Stimulated activated naive CD4-positive, alpha-beta T cell treated with Interleukin-2 at 50 U/mL for 16 hours (primary cell): ENCODE measurements at places on chromosomes 11 and 22.

GRCh38 chr11:36837831-36838437, 239.9 kb upstream of the RAG2 start:
- DNase-seq, result no peak

DNA sequence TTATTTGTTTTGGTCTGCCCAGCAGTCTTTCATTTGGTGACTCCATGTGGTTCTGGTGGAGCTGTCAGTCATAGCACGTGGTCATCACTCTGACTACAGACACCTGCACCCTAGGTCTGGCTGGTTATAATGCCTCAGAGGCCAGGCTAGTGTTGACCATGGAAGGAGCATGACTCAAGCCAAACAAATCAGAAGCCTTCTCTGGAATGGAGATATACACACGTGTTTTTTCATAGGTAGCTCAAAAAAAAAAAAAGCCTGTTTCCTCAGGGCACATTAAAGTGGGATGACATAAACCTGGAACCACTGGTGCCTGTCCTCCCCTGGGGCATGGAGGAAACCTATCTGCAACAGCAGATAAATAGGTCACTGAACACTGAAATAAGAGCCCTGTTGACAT, 8.1 kb upstream of the PLAAT3 start:
- DNase-seq, result no peak

DNA sequence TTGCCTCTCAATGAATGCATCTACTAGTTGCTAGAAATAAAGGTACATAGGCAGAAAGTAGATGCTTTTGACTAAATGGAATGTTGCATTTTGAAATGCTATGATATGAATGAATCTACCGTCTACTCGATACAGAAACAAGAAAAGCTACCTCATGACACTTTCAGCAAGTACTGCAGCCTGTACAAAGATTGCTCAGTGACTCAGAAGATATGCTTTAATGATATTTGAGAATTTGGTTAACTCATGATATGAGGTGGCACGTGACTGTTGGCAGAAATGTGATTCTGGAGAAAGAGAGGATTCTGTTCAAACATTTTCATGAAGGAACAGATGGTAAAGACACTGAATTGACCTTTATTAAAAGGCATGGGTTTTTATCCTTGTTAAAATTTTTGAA, 76.0 kb downstream of the HSD17B12 start:
- DNase-seq, result no peak

DNA sequence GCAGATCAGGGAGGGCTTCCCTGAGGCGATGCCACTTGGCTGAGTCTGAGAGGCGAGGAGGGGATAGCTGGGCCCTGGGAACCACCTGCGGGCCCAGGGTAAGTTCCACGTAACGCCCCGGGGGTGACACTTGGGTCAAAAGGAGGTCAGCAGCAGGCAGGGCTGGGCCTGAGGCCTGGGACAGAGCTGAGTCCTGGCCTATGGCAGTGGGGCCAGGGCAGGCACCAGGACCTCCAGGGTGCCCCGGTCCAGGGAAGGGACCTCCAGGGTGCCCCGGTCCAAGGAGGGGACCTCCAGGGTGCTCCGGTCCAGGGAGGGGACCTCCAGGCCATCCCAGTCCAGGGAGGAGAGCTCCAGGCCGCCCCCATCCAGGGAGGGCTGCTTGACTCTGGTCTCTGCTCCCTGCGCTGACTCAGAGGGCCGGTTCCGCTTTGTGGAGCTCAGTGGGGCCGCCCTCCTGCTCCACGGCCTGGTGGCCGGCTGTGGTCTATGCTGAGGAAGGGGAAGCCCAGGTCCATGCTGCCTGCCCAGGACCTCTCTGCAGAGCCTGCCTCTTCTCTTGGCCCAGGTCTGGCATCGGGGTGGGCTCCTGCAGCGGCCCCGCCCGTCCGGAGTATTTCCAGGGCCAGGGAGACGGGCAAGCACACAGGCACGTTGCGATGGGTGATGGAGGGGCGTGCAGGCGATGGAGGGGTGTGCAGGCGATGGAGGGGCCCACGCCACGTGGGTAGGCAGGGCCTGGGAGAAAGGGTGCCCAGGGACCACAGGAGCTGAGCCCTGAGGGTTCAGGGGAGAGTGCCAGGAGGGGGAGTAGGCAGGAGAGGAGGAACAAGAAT, 19.5 kb upstream of the WNT7B start:
- DNase-seq, result no peak

GRCh38 chr22:49305214-49305965, 522.3 kb downstream of the BRD1 start:
- DNase-seq, result peak; percentile 17

DNA sequence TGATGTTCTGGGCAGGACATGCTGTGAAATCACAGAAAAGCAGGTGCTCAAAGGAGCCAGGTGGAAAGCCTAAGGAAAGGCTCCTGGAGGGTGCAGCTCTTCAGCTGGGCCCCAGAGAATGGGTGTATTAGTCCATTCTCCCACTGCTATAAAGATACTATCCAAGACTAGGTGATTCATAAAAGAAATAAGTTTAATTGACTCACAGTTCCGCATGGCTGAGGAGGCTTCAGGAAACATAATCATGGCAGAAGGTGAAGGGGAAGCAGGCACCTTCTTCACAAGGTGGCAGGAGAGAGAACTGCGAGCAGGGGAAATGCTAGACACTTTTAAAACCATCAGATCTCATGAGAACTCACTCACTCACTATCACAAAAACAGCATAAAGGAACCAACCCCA, 43.1 kb upstream of the DEUP1 start:
- no peak for DNase-seq
